ENCODE measurements at places on chromosomes 2 and 18. TPM values are rescaled to one million over a fixed set of nuclear protein-coding genes. Genes with fewer than 3 reads are reported as not detected.

SP140 gene
- 1.1 TPM for total RNA-seq

ANKRD30B gene
- total RNA-seq, result not detected

BOK gene
- 36.9 TPM for total RNA-seq

IL1RL1 gene
- 0.20 TPM for total RNA-seq

RNU2-63P gene
- total RNA-seq, result 6.8 TPM

SERPINB13 gene
- total RNA-seq, result 5.9 TPM

PARD6G gene
- 18.0 TPM for total RNA-seq

HOXD10 gene
- total RNA-seq, result not detected

ANKRD29 gene
- total RNA-seq, result 5.6 TPM

AMER3 gene
- not detected for total RNA-seq

UGT1A3 gene
- total RNA-seq, result 0.88 TPM

MC5R gene
- not detected for total RNA-seq

DNA sequence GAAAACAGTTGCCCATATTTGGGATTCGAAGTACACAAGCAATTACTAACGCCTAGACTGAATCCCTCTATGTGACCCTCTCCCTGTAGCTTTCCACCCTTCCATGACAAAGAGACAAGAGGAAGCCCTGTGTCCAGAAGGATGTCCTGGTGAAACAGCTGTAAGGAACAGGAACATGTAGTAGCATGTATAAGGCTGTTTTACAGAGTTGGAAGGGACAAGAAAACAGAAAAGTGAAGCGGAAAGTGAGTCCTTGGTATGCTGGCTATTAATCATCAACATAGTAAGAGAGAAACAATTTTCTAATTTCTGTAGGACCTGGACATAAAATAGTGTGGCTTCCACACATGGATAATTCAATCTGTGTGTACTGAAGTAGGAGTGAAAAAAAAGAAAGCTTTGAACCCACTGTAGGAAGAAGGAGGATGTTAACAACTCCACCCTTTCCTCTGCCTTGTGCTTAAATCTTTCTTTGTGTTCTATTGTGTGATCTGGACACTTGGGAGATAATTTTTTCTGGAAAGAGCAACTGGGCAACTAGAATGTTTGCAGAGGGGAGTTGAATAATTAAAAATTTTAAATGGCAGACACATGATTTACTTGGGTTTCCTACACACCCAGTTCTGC lies 162.3 kb upstream of the ZSWIM2 start:
- peak; percentile 39 for DNase-seq

DNA sequence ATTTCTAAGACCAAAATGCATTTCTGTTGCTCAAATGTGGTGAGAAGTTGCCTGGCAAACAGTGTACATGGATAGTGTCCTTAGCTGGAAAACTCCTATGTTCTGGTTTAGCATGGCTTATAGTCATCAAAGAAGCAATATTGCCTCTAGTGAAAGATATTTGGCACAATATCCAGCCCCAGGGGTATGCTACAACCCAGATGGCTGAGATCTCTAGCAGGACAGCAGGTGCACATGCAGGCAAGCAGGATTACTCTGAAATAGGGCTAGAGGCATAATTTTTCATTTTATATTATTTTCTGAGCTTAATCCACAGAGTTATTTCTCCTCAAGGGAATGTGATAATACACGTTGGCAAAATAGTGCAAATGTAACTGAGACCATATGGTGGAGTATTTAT lies 34.0 kb downstream of the CCDC195 start:
- DNase-seq, result no peak

DNA sequence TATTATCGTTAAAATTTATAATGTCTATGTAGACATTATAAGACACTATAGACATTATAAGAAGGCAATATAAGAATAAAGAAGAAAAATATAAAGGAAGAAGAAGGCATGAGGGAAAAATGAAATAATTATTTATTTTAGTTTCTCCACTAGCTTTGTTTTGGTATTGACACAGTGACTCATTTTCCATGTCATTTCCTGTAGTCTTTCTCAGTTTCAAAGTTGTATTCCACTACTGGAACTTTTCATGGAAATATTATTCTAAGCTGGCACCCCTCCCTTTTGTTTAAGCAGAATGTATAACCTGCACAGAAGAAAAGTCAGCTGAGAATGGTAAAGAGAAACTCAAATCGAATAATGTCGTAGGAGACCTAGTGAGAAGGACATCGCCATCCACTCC lies 234.2 kb upstream of the NETO1 start:
- DNase-seq, result no peak

DNA sequence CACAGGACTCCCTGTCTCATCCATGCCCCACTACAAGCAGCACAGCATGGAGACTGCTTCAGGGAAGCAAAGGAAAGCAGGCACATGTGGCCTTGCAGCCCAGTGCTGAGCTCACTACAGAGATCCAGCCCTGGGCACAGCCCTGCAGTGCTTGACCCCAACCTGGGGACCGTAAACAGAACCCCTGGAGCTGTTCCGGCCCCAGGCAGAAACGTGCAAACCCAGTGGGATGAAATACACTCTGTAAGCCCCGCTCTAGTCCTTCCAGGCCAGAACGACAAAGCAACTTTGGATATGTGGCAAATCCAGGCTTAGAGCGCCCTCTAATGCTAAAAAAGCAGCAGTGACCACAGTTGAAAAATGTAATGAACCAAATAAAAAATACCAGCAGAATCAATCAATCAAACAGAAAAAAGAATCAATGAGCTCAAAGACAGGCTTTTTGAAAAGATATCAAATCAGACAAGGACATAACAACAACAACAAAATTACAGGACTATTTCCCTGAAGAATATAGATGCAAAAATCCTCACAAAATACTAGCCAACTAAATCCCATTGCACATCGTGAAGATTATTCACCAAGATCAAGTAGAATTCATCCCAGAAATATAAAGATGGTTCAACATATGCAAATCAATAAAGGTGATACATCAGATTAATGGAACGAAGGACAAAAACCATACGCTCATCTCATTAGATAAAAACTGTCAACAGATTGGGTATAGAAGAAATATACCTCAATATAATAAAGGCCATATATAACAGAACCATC lies 45.6 kb downstream of the ZNF519 start:
- DNase-seq, result peak; percentile 6

- DNase-seq, result no peak
Measured at GRCh38 chr2:108959401-108959800, 29.6 kb downstream of the EDAR start.

DNA sequence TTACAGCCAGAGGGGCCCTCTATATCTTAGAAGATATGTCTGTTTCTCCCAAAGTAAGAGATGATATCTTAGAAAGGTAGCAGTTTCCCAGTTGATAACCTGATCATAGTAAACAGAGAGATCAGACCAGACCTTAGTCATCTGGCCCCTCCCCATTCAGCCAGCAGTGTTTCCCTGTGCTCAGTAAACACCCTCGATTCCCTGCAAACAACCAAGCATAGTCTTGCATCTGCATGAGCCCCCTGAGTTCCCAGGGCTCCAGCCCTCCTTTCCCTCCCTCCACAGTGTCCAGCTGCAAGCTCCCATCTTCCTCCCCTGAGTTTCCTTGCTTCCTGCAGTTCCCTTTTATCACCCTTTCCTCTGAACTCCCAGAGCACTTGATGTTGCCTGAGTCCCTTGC lies 20.3 kb downstream of the NRP2 start:
- DNase-seq, result no peak

DNA sequence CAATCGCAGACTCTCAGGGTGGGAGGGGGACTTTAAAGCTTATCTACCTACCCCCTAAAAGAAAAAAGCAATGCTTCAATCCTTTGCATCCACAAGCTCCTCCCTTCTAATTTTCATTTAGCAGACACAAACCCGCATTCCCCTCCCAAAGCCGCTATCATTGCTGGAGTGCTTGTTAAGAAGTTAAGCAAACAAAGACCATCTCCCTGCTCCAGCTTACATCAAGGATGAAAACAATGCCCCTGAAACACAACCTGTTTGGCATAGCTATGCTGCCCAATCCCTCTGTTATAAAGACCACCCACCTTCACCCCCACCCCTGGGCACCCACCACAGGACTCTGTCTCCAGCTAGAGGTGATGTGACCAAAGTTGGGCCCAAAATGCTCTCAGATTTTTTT lies 33.0 kb downstream of the REEP1 start:
- DNase-seq, result no peak

GRCh38 chr2:209663656-209664055 lies 108.0 kb upstream of the UNC80 start:
- DNase-seq, result no peak

DNA sequence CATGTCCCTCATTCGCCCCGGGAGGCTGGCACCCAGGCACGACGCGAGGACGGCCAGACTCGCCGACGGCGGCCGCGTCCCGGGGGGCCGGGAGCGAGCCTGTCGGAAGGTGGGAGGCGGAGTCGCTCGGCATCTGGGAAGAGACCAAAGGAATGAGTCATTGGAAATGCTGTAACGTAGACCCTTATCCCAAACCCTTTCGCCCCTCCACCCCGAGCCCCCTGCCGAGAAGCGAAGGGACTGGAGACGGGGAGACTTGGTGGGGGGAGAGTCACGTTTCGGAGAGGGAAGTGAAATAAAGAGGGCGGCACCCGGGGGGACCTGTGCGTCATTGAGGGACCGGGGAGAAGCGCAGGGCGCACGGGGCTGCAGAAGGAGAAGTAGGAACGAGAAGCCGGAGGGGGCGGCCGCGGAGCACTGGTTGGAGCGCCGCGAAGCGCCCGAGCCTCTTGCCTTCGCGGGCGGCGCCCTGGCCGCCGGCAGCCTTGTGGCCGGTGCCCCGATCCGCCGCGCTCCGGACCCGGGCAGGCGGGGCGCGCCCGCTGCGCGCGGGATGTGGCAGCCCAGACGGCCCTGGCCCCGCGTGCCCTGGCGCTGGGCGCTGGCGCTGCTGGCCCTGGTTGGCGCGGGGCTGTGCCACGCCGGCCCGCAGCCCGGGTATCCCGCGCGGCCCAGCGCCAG lies at the start of gene EMILIN2:
EMILIN2 (plus strand) TSS at position 371 of the 681 bp plus-strand sequence; CDS start at position 554, 183 bp downstream.
- DNase-seq, result no peak

GRCh38 chr2:165601065-165601830 lies 131.8 kb downstream of the CSRNP3 start:
- DNase-seq, result no peak

DNA sequence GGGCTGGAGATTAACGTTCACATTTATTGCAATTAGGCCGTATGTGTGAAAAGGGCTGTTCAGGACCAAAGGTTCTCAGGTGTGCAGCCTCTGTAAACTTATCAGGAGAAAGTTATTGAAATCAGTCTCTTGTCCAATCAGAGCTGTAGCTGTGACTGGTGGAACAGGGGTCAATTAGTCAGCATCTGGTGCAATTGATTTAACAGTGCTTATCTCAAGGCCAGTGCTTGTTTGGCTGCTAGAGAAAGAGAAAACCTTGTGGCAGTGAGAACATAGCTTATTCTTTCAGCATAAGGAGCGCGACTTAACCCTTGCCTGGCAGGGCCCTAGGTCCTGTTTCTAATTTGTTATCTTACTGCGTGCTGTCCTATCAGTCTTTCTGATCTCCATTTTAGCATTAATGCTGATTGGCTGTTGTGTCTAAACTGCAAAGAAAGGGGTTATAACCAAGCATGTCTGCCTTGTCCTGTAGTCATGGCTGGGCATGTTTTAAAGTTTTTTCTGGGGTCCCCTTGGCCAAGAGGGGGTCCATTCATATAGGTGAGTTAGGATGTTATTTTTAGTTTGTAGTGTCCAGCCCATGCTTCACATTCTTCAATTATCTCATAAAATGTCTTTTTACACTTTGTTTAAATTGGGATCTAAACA lies 66.4 kb downstream of the CYB5A start:
- no peak for DNase-seq

GRCh38 chr2:32780961-32781360 lies 153.1 kb downstream of the TTC27 start:
- DNase-seq, result no peak

DNA sequence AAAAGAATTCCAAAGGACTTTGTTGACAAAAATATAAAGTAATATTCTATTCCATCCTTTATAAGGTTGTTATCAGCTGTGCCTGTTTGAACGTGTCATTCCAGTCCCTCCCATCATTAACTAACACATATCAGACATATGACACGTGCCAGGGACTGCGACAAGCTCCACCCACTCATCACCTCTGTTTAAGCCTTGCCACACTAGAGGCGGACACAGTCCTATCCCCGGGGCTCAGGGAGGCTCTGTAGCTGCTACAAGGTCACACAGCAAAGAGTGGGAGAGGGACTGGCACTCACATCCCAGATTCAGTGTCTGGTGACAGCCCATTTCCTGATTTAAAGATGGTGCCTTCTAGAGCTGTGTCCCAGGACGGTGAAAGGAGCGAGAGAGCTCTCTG lies 30.0 kb downstream of the TBC1D8 start:
- DNase-seq, result no peak

- DNase-seq, result no peak
Measured at GRCh38 chr18:24935896-24936295, 416.1 kb downstream of the ZNF521 start.

DNA sequence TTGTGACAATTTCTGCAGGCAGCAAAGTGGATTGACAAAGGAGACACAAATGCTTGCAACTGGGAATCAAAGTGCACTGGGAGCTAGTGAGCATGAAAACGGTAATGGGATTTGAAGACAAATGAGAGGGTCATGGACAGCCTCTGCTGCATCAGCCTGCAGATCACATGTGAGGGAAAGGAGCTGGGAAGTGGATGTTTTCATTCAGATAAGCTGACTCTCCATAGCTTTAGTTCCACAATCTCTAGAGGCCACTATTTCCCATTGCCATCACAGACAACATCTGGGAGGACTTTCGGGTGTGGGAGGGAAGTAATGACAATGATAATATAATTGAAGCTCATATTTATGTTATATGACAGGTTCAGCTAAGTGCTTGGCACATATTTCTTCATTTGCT lies 28.4 kb downstream of the ADCYAP1 start:
- no peak for DNase-seq

GRCh38 chr2:41446266-41446665 lies 601.6 kb upstream of the PKDCC start:
- no peak for DNase-seq

DNA sequence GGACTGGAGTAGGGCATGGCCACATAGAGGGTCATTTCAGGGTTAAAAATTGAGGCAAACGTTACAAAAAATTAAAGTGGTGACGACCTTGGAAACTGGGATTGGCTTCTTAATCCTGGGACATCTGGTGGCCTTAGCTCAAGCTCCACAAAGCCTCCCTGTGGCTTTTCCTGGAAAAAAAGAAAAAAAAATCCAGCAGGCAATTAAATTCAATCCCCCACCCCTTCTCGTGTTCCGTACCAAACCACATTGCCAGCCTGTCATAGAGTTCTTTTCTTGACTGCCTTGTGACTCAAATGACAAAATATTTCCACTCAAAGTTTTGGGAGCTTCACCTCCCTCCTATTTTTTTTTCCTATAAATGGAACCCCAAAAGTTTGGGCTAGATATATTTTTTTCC lies 195.6 kb downstream of the HRH4 start:
- no peak for DNase-seq

- DNase-seq, result no peak
Measured at GRCh38 chr18:1053331-1054315, 149.0 kb downstream of the ADCYAP1 start.

DNA sequence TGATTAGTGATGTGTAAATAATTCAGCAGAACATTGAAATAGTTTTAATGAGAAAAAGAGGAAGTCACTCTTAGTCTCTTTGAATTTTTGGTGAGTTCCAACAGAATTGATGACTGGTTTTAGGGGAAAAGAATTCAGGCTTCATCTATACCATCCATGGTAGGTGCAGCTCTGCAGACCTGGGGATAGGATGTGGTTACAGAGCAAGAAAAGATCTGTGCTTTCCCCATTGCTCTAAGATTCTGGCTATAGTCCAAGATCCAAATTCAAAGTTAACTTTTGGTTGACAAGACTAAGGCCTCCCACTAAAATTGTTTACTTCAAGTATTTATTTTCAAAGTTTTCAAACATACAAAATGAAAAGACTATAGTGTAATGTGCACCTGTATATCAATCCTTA lies 3.6 kb downstream of the UGT1A10 start:
- DNase-seq, result no peak

GRCh38 chr2:199955007-199955338 lies 318 bp downstream of the TYW5 start:
- no peak for DNase-seq

All from foreskin keratinocyte (primary cell).